ENCODE measurements at places on chromosomes 5 and 9.

DNA sequence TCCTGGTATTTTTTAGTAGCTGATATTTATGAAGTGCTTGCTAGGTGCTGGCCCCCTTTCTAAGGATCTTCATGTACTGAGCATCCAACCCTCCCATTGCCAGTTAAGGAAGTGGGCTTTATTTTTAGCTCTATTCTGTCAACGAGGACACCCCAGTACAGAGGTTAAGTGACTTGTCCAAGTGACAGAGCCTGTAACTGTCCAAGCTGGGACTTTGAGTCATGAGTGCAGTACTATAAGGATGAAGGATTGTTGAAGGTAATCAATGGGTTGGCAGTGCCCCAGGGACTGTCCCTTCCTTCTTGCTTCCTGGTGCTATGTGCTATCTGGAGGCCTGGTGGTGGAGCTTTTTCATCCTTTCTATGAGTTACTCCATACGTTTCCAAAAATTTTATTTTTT lies 18.0 kb upstream of the FABP6 start:
- DNase-seq, result no peak

- no peak for DNase-seq
Observed at GRCh38 chr9:137089232-137089947, 2.6 kb downstream of the MAN1B1 start.

DNA sequence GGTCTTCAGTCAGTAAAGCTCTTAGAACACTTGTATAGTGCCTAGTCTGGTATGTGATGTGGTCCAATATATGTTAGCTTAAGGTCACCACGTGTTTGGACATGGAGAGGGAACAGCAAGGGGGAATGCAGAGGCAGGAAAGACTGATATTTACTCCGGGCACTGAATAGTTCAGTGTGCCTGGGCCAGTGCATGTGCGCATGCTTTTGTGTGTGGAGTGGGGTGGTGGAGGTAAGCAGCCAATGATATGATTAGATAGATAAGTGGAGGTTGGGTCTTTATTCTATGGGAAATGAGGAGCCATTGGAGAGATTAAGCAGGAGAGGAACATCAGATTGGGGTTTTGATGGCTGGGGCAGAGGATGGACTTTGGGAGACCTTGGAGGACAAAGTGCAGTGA lies 14.0 kb downstream of the OR13J1 start:
- DNase-seq, result no peak

- DNase-seq, result no peak
Observed at GRCh38 chr5:172506251-172506650, 51.9 kb upstream of the SH3PXD2B start.

DNA sequence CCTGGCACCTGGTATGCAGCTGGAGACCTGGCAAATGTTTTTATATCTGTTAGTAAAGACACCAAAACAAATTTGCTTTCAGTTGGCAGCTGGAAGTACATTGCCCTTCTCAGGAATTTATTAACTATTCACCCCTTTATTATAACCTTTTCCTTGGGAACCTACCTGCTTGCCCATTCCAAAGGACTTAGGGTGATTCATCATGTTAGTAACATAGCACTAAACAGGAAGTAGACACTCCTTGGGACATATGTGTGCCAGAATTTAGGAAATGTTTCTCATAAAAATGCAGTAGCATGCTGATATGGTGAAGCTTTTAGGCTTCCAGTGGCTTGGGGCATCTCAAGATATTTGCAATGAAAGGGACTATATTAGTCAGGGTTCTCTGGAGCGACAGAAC lies 184.2 kb downstream of the DMAC1 start:
- no peak for DNase-seq

- no peak for DNase-seq
Observed at GRCh38 chr9:131516100-131516499, 13.4 kb downstream of the POMT1 start.

GRCh38 chr9:86668488-86668887 lies 278.8 kb downstream of the GAS1 start:
- DNase-seq, result no peak

- DNase-seq, result no peak
Observed at GRCh38 chr9:136806631-136807201, 1.0 kb upstream of the RABL6 start.

- DNase-seq, result no peak
Observed at GRCh38 chr5:74380193-74380592, 260.3 kb downstream of the ENC1 start.

- DNase-seq, result no peak
Observed at GRCh38 chr5:179413711-179414458, 68.6 kb upstream of the ADAMTS2 start.

GRCh38 chr5:2375757-2376250 lies 375.7 kb downstream of the IRX2 start:
- DNase-seq, result no peak

DNA sequence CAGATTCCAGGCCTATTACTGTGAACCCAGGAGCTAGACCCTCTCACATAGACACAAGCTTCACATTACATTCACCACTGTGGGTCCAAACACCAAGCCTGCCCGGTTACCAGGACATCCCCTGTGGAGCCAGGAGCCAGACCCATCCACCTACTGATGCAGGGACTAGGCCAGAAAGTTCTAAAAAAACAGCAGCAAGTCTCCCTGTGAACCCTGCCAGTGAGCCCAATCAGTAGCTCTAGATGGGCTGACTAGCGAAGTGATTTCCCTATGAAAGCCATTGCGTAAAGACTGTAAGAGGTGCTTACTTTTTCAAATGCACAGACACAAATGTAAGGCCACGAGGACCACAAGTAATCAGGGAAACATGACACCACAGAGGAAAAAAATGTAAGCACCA lies 352.3 kb downstream of the TMEM161B start:
- no peak for DNase-seq

DNA sequence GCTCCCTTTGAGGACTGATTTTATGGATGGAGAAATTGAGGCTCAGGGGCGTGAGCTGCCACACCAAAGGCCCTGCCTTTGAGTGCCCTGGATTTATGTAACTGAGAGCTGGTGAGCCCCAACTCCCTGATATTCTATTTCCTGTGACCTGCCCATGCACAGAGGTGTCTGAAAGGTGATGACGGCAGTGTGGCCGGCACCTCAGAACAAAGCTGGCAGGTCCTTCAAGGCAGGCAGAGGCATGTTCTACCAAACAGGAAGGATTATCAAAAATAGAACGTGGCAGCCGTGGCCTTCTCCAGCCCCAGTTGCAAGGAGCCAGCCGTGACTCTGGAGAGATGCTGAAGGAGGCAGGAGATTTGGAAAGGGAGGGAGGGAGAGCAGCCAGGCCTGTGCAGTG lies 36.2 kb downstream of the INSYN2B start:
- no peak for DNase-seq

DNA sequence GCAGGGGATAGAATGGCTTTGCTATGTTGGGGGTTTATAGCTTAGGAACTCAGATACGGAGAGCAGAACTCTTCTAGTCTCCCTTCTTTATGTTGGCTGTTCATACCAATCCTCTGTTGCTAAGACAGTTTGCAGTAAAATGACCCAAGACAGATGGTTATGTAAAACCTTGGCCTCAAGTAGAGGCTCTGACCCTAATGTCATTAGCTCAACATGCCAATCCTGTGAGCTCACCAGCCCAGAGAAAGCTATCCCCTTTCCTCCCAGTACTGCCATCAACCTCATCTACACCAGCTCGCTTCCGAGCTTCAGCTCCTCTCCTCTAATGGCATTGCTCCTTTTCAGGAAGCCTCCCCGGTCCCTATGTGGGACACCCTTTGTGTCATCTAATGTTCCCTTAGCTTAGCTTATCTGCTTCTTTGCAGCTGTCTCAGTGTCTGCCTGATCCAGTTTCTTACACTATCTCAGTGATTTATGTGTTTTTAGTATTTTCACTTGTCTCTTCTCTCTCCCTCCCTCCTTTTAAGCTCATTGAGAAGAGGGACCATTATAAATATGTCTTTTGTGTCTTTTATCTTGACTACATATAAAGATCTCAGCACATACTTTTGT lies 281.3 kb upstream of the CLINT1 start:
- DNase-seq, result no peak

- DNase-seq, result no peak
Observed at GRCh38 chr5:78399116-78399515, 38.7 kb downstream of the SCAMP1 start.

Measured in activated naive CD4-positive, alpha-beta T cell (primary cell).